ENCODE measurements at places on chromosomes 11 and 22. TPM values are rescaled to one million over a fixed set of nuclear protein-coding genes. Genes with fewer than 3 reads are reported as not detected.
A peak's percentile ranks its signal among the peaks of the same experiment; 100 is the strongest.

GRCh38 chr11:61586792-61587430 is 6.0 kb upstream of the SYT7 start:
- peak; percentile 26 for DNase-seq

GRCh38 chr22:36318442-36318841 is 65.5 kb downstream of the APOL1 start:
- DNase-seq: no peak

DNA sequence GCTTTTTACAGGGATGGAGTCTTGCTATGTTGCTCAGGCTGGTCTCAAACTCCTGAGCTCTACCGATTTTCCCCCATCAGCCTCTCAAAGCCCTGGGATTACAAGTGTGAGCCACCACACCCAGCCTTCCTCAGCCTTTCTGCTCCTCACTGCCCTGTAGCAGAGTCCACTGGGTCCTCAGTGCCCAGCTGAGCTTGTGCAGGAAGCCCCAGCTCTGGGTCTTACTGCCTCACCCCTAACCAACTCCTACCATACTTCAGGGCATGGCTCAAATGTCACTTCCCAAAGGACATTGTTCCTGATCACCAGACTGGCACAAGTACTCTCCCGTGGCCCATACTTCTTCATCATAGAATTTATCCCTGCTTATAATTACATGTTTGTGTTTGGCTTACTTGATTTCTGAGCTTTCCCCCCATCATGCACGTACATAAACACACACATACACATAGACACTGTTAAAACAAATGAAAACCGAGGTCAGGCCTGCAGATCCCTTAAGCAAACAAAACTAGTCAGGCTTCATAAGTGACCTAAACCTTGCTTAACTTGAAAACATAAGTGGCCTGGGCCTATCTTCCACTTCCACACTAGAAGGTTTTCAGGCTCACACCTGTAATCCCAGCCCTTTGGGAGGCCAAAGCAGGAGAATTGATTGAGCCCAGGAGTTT is 14.0 kb upstream of the SLC43A3 start:
- DNase-seq: no peak

- no peak for DNase-seq
Measured at GRCh38 chr22:37284126-37284804, 2.0 kb downstream of the CYTH4 start.

DNA sequence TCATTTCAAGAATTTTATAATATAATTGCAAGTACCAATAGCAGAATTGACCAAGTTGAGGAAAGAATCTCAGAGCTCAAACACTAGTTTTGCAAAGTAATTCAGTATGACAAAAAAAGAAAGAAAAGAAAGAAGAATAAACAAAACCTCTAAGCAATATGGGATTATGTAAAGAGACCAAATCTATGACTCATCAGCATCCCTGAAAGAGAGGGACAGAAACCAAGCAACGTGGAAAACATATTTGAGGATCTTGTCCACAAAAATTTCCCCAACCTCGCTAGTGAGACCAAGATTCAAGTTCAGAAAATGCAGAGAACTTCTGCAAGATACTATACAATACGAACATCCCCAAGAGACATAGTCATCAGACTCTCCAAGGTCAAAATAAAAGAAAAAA is 203.7 kb upstream of the DDI1 start:
- no peak for DNase-seq

DNA sequence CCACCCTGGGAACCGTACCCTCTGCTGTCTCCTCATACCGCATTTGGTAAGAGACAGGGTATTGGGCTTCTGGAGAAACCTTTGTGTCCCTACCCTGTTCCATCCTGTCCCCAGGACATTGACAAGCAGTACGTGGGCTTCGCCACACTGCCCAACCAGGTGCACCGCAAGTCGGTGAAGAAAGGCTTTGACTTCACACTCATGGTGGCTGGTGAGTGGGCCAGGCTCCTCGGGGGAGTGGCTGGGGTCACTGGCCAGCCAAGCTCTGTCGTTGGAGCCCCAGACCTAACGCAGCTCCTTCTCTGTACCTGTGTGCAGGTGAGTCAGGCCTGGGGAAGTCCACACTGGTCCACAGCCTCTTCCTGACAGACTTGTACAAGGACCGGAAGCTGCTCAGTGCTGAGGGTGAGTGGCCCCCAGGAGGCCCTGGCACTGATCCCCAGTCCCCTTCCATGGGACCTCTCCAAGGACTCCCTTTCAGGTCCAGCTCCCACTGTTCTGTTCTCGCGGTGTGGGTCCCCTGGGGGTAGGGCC is 3.8 kb upstream of the GP1BB start:
- DNase-seq: no peak

GRCh38 chr22:50118557-50119168 is 28.9 kb downstream of the MOV10L1 start:
- DNase-seq: peak; percentile 53

DNA sequence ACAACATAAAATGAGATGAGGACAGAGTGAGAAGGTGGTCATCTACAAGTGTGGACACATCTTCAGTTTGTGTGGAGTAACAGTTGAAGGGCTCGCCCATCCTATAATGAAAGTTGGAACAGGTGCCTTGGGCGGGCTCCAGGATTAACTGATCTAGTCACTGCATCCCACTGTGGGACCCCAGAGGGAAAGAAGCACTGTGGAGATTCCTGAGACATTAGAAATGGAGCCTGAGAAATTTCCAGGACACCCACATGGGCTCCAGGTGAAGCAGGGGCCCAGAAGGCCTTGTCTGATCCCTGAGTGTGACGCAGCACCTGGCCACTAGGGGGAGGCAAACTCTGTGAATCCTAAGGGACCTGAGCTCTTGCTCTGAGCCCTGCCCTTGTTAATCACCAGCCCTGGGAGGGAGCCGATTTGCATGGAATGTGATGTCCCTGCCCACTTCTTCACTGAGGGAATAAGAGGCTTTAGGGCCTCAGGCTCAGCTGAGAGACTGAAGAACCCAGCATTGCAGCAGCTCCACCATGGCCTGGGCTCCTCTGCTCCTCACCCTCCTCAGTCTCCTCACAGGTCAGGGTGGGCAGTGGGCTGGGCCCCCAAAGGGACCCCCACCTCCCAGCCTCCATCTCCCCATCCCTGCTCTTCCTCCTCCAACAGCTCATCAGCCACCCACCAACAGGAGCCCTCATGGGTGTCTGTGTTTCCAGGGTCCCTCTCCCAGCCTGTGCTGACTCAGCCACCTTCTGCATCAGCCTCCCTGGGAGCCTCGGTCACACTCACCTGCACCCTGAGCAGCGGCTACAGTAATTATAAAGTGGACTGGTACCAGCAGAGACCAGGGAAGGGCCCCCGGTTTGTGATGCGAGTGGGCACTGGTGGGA is 98.4 kb downstream of the VPREB1 start:
- DNase-seq: peak; percentile 79

DNA sequence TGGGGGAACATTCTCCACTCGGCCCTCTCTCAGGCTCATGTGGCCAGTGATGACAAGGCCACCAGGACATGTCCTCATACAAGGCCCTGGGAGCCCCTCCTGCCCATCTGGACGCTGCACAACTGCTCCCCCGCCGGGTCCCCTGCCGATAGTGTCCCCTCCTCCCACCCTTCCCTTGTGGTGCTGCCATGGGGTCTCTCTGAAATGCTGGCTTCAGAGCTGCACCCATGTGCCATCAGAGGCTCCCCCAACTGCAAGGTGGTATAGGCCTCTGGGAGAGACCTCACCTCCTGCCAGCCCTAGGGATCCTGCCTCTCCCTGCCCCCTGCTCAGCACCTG is 113.0 kb downstream of the KCNQ1OT1 start:
- no peak for DNase-seq

DNA sequence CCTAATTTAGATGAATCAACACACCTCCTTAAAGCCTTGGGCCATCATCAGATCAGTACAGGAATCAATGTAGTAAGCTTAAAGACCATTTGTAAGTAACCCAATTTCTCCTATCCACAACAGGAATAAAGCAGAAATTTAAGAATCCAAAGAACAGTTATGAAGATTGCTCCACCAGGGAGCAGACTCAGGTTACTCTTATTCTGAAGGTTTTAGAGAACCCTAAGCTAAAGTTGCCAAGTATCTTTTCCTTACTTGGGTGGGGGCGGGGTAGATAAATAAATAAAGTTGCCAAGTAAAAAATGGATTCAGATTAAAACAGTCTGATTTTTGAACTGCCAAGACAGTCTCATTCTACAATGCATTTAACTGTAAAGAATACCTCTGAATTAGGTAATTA is 18.1 kb downstream of the CKAP5 start:
- DNase-seq: no peak

DNA sequence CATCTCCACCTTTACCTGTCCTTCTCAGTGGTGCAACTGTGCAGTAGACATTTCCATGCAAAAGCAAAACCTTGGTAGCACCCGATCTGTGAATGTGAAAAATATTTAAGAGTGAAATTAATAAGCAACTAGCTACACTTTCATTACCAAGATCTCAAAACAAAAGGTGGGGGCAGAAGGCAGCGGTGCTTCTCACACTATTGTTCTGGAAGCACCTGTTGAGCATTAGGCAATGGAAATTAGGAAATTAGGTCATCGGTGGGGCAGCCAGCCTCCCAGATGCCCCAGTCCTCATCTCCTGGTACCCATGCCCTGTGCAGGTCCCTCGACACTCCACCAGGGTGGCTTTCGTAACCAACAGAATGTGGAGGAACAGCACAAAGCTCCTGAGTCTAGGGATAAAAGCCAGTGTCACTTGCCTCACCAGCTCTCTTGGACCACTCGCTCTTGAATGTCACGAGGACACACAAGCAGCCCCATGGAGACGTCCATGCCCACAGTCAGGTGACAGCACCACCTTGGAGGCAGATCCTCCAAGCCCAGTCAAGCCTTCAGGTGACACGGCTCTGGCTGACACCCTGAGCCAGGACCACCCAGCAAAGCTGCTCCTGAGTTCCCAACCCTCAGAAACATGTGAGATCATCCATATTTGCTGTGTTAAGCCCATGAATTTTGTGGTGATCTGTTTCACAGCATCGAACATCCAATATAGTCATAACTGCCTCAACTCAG is 3.3 kb downstream of the LTO1 start:
- no peak for DNase-seq

DNA sequence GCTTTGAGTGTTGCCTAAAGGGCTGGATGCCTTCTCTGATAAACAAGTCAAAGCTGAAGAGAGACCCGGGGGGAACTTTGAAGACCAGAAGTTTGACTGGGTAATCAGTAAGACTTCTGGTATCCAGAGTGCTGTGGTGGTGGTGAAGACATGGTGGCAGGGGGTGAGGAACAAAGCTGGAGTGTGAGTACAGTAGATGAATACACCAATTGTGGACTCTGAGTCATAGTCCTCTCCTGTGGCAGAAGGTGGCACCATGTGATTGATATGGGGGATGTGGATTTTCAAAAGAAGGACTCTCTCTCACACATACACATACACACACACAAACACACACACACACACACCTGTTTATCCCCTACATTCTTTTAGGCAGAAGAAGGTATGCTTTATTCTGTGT is 12.3 kb downstream of the MS4A6A start:
- no peak for DNase-seq

Gene TTC17
- total RNA-seq: 74.2 TPM

Gene NCAM1
- total RNA-seq: under 0.01 TPM

Gene RASL10A
- total RNA-seq: not detected

Measured in bronchial epithelial cell (primary cell).